ENCODE measurements at places on chromosomes 11 and 22.

DNA sequence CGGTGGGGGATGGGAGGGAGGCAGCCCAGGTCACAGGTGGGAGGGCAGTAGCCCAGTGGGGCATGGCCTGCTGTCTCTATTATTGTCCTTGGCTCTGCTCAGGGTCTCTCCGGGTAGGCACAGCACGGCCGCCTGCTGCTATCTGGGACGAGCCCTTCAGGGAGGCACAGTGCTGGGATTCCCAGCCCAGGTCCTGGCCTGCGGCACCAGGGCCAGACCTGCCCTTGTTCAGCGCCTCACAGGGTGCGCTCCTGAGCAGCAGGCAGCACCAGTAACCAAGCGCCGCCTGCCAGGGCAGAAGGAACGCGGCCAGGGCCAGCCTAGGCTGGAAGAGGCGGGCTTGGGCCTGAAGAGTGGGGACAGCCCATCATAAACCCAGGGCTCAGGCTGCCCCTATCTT is 151.0 kb downstream of the MPPED1 start:
- DNase-seq, result no peak

GRCh38 chr11:108606495-108607160 is 13.1 kb upstream of the EXPH5 start:
- DNase-seq, result no peak

DNA sequence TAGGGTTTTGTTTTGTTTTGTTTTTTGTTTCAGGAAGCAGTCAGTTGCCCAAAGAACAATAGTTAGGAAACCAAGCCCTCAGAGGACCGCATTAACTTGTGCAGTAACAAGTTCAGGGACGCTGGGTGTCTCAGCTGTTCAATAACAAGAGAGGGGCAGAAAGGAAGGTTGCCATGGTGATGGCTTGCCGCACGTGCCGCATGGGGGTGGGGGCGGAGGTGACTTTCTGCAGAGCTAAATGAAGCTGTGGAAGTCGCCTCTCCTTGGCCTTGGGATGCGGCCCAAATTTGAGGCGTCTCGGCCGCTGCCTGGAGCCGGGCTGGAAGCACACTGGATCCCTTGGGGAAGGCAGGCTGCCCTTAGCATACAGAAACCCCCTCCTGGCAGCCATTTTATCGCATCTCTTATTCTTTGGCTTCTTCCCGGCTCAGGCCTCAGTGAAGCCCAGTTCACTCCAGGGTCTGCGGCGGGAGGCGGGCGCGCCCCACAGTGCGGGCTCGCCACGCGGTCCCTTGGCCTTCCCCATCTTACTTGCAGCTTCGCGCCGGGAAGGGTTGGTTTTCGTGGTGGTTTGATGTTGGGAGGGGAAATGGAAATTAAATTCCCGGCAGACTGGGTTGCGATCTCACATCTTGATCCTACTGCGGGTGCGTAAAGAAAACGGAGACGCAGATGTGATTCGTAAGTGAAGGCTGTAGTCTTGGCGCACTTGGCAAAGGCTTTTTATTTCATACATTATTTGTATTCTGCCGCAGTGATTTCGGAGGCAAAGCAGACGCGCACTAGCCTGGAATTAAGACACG is 94.3 kb downstream of the SLC17A6 start:
- no peak for DNase-seq

GRCh38 chr11:133503236-133503635 is 29.1 kb downstream of the OPCML start:
- no peak for DNase-seq

GRCh38 chr22:19404676-19405075 is 26.9 kb downstream of the HIRA start:
- no peak for DNase-seq

GRCh38 chr22:37607010-37607934 is 1.4 kb upstream of the GGA1 start:
- DNase-seq, result peak; percentile 95

GRCh38 chr11:30603357-30603756 is 17.2 kb upstream of the MPPED2 start:
- DNase-seq, result no peak

- no peak for DNase-seq
Observed at GRCh38 chr11:86150847-86151173, 81.9 kb upstream of the PICALM start.
